Activated CD4-positive, alpha-beta T cell treated with anti-CD3 and anti-CD28 coated beads for 48 hours (primary cell): ENCODE measurements at places on chromosomes 5 and 9.
A peak's percentile ranks its signal among the peaks of the same experiment; 100 is the strongest.

DNA sequence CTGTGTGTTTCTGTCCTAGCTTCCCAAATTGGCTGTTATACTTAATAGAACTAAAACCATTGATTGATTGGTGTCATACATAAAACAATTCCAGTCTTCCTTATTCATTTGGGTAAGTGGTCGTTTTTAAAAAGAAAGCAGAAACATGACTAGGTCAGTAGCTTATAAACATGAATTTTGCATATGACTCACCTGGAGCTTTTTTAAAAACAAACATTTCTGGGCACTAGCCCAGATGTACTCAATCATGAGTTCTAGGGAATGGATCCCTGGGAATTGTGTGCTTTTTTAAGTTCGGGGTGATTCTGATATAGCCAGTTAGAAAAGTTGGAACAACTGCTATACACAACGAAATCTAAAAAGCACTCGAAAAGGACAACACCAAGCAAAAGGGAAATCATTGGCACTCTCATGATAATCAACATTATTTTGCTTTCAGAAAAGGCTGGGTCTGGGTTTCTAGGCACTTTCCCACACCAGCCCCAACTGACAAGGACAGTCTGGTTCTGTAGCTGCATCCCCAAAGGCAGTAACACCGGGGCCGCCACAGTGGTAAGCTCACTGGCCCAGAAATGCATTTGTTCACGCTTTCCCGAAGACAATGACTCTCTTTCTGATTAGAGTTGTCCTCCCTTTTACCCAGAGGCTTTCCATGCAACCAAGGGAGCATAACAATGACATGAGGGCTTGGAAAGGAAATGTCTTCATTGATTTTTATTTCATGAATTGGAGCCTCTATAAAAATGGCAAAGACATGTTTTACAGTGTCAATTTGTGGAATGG, 664.9 kb upstream of the WWC1 start:
- no peak for DNase-seq

- no peak for DNase-seq
These were observed 73.7 kb downstream of the MPDZ start for GRCh38 chr9:13205824-13206223.

GRCh38 chr9:35760651-35761050, 6.6 kb upstream of the MSMP start:
- DNase-seq: no peak

- no peak for DNase-seq
These were observed 20.5 kb upstream of the MVB12B start for GRCh38 chr9:126306071-126306647.

GRCh38 chr9:14907360-14907685, 2.9 kb downstream of the FREM1 start:
- DNase-seq: no peak

DNA sequence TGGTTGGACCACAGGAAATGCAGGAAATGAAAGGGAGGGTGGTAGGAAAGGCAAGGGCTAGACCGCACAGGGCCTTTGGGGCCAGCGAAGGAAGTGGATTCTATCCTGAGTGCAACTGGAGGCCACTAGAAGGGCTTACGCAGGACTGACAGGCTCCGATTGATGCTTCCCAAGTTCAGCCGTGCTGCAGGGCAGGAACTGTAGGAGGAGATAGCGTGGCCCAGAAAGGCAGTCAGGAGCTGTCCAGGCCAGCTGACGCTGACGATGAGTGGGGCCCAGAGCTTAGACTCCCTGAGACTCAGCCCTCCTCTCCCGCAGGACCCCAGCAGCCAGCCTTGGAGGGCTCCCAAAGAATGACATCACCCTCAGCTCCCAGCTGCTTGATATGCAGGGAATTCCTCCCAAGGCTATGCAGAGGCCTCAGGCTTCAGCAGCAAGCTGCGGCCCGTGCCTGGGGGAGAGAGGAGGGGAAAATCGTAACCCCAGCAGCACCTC, 48.8 kb downstream of the KCNIP1 start:
- no peak for DNase-seq

DNA sequence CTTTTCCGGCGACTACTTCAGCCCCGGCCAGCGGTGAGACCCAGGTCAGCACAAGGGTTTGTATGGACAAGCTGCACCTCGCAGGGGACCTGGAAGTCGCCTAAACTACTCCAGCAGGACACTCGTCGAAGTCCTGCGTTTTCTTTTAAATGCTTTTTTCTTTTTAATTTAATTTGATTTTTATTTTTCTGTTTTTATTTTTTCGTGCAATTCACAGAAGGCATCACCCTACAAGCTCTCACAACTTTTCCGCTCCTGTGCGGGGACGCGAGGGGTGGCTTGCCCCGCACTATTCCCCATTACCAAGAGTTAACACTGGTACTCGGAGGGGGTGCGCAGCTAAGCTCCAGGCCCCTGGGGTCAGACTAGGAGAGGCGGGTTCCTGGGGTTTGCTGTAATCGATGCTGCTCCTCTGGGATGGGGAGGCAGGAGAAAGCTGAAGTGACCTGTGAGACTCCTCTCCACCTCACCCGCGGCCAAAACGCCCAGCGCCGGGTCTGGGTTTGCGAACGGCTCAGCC, 1.3 kb downstream of the EDIL3 start:
- DNase-seq: no peak

DNA sequence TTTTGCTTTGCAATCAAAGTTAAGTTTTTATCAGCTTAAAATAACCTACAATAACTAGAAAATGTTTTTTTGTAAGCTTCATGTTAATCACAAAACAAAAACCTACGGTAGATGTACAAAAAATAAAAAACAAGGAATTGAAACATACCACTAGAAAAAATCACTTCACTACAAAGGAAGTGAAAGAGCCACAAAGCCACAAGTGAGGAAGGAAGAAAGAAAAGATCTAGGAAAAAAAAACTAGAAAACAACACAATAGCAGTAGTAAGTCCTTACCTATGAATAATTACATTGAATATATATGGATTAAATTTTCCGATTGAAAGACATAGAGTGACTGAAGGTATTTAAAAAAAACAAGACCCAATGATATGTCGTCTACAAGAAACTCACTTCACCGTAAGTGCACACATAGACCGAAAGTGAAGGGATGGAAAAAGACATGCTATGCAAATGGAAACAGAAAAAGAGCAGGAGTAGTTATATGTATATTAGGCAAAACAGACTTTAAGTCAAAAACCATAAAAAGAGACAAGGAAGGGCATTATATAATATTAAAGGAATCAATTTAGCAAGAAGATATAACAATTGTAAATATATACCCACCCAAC, 13.4 kb upstream of the ZDHHC21 start:
- no peak for DNase-seq

GRCh38 chr5:68424799-68425537, 209.4 kb downstream of the PIK3R1 start:
- DNase-seq: peak; percentile 43

- no peak for DNase-seq
These were observed 12.8 kb downstream of the DAB2 start for GRCh38 chr5:39411985-39412384.

- DNase-seq: no peak
These were observed 149.8 kb downstream of the MED10 start for GRCh38 chr5:6228257-6229250.

- DNase-seq: no peak
These were observed 220.0 kb downstream of the PDE4D start for GRCh38 chr5:59673438-59674058.

- no peak for DNase-seq
These were observed 135.5 kb downstream of the GLIS3 start for GRCh38 chr9:4164356-4164755.

DNA sequence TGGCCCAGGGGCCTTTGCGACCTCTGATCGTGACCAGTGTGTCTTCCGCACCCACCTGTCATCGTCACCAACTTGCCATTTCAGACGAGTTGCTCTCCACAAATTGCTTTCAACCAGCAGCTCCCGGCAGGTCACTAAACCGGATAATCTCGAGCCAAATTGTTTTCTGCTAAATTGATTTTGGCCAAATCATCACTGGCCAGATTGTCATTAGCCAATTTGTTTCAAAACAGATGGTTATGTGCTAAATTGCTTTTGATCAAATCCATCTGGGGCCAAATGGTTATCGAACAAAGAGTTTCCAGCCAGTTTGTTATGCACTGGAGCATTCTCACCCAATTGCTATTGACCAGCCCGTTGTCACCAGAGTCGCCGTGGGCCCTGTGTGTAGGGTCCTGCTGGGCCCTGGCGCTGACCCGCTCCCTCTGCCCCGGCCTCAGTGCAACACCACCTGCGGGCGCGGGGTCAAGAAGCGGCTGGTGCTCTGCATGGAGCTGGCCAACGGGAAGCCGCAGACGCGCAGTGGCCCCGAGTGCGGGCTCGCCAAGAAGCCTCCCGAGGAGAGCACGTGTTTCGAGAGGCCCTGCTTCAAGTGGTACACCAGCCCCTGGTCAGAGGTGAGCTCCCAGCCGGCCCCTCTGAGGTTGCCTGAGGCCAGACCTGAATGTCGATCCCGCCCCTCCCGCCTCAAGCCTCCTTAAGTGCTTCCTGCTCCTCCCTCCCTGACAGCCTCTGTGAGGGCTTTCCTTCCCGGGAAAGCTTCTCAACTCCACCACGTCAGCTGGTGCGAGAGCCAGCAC, 35.6 kb downstream of the ADAMTSL2 start:
- no peak for DNase-seq

- no peak for DNase-seq
These were observed 115.3 kb downstream of the ROR2 start for GRCh38 chr9:91834740-91835139.

DNA sequence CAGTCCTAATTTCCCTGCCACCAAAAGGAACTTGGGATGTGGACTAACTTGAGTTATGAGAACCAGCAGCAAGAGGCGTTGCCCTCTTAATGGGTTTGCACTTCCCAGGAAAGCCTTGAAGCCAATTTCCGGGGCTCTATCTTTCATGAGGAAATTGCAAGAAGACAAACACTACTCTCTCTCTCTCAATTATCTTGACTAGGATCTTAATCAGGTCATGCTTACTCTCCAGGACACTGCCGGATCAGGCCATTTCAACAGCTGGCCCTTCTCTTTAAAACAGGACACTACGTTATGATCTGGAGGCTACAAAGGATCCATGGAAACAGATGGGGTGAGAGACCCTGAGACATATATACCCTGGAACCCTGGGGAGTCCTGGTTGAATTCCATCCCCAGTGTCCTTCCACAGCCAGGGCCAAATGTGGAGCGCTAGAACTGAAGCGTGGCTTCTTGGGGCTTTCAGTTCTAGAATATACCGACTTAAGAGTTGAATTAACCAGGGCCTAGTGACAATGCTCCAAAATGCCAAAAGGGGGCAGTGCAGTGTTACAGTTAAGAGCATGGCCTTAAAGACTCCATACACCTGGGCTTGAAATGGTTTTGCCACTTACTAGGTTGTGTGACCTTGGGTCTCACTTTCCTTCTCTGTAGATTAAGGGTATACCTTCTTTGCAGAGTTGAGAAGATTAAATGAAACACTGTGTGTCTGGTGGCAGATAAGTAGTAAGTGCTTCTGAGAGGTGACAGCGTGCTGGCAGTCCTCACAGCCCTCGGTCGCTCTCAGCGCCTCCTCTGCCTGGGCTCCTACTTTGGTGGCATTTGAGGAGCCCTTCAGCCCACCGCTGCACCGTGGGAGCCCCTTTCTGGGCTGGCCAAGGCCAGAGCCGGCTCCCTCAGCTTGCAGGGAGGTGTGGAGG, 21.1 kb downstream of the FAM219A start:
- peak; percentile 74 for DNase-seq

- DNase-seq: no peak
These were observed 82.8 kb upstream of the TAS2R1 start for GRCh38 chr5:9712911-9713310.

DNA sequence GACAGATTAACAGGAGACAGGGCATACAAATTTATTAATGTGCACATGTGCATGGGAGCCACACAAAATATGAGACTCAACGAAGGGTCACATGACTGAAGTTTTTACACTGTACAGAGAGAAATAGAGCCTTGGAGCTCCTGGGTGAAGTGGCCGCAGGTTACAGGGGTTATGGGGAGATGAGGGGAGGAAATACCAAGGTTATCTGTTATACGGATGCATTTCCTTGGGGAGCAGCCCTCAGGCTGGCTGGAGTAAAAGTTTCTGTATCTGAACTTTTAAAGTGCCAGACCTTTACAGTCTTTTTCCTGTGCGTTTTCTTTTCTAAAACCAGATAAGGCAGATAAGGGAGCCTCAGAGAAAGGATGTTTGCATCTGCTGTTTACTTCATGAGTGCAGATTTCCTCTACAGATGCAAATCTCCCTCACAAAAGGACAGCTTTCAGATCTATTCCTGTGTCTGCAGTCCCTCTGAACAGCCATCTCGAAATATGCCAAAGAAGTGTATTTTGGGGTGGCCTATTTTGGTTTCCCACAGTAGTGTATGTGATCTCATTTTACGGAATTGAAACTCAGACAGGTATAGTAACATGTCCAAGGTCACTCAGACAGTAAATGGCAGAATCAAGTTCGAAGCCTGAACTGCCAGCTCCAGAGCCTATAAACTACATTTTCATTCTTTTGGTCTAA, 139.3 kb upstream of the FBXL17 start:
- no peak for DNase-seq

- no peak for DNase-seq
These were observed 131.0 kb upstream of the DMAC1 start for GRCh38 chr9:7930613-7931012.

- DNase-seq: peak; percentile 73
These were observed 23.3 kb upstream of the MGAT1 start for GRCh38 chr5:180825768-180826525.

GRCh38 chr9:107999890-108000289, 510.3 kb upstream of the KLF4 start:
- DNase-seq: no peak

- DNase-seq: no peak
These were observed 8.9 kb upstream of the IL17B start for GRCh38 chr5:149387982-149388381.

GRCh38 chr5:76787237-76787636, 31.6 kb upstream of the F2RL1 start:
- no peak for DNase-seq

DNA sequence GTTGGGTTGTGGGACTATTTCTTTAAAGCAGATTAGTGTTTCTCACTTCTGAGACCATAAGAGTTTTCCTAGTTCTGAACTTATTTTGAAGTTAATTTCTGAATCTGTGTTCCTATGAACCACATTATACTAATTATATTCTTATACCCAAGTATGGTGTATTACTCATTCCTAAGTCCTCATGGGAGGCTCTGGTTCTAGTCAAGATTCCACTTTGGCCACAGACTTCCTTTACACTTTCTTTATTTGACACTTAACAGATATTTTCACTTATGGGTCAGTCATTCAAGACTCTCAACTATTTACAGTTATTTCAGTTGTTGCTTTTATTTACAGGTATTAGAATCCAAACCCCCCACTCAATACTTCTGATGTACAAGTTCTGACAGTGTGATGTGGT, 937.2 kb upstream of the TYRP1 start:
- no peak for DNase-seq

- DNase-seq: peak; percentile 58
These were observed 76.5 kb upstream of the IL7R start for GRCh38 chr5:35780236-35780635.

GRCh38 chr5:135887881-135888614, 7.6 kb downstream of the IL9 start:
- no peak for DNase-seq

GRCh38 chr9:112780450-112781036, 30.0 kb downstream of the SNX30 start:
- no peak for DNase-seq
